Esophagus muscularis mucosa (tissue), 4 donors: ENCODE measurements at places on chromosomes 2 and 18. TPM values are rescaled to one million over a fixed set of nuclear protein-coding genes. Genes with fewer than 3 reads are reported as not detected.

DNA sequence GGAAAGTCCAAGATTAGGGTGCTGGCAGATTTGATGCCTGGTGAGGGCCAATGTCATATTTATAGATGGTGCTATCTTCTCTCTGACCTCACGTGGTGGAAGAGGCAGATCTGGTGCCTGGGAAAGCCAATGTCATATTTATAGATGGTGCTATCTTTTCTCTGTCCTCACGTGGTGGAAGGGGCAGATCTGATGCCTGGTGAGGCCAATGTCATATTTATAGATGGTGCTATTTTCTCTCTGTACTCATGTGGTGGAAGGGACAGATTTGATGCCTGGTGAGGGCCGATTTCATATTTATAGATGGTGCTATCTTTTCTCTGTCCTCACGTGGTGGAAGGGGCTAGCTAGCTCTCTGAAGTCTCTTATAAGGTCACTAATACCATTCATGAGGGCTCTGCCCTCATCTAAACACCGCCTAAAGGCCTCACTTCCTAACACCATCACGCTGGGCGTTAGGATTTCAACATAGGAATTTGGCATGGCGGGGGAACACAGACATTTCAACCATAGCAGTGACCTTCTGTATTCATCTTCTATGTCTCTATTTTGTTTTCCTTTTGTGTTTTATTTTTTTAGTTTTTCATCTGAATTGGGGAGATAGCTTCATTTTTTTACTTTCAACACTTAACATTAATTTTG, 278.4 kb downstream of the SPAG16 start:
- DNase-seq = no peak

GRCh38 chr2:232540441-232541041, 1.0 kb downstream of the CHRNG start:
- no peak for DNase-seq

DNA sequence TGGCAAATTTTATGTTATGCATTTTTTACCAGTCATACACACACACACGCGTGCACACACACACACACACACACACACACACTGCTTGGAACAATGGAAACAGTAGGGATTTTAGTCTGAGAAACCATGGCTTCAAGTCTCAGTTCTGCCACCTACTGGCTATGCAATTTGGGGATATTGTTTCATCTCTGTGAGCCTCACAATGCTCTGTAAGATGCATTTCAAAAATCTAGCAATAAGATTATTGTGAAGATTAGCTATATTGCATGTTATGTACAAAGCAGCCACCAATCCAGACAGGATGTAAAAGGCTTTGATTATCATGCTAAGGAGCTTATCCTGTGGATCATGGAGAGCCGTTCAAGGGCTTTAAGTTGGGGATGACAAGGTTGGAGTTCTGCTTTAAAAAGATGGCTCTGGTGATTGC, 401.4 kb downstream of the NBAS start:
- DNase-seq = no peak

DNA sequence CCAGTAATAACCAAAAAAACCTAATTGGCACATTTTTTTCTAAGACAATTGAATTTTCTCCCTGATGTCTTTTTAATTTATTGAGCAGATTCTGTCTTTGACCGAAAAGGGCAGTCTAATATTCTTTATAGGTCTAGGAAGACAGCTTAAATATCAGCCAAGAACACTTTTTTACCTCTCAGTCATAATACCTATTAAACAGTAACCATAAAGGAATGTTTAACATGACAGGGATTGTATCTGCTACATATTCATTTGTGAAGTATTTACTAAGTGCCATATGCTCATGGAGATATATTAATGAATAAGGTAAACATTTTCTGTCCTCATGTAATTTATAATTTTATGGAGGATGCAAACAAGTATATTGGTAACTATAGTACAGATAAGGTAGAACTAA, 3.1 kb upstream of the HTR2B start:
- no peak for DNase-seq

DNA sequence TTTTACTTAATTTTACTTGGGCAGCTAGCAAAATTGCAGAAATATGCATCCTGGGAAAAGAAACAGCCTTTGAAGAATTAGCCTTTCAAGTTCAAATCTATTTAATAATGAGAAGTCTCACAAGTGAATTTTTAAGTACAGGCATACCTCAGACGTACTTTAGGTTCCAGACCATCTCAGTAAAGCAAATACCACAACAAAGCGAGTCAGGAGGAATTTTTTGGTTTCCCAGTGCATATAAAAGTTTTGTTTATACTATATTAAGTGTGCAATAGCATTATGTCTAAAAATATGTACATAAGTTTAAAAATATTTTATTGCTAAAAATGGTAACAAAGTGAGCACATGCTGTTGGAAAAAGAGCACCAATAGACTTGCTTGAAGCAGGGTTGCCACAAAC, 50.8 kb upstream of the TWSG1 start:
- DNase-seq = no peak

GRCh38 chr18:30328839-30329238, 713.7 kb downstream of the DSC3 start:
- no peak for DNase-seq

DNA sequence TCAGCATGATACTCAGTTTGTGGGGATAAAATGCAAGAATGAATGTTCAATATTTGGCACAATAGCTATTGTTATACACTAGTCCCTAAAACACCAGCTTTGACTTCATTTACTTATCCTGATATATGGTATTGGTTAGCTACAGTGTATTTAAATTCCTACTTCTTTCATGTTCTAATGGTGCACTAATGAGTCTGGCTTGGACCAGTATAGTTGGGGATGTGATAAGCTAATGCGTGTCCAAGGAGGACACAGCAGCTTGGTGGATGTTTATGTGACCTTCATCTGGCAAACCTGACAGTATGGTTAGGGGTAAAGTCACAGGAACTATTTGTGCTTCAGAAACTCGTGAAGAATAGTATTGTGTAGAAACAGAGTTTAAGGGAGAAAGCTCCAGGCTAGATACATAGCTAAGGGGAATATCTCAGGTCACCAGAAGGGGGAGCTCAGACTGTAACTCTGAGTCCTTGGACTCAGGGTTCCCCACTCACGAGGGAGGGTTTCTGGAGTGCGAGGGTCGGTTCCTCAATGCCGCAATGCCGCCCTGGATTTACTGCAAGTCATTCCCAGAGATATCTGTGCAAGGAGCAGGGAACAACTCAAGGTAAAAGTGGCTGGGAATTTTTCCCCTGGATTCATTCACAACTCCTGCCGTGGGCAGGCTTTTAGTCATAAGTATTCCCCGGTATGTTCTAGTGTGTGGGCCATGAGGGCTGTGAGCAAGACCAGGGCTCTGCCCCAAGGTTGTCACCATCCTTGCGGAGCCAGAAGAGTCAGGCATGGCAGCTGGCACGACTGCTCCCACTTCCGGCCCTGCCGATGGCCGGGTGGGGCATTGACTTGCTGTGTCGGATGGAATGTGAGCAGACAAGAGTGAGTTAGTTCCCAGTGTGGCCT, 14.5 kb downstream of the IL1R2 start:
- no peak for DNase-seq

- no peak for DNase-seq
Measured at GRCh38 chr2:70668911-70669310, 99.1 kb downstream of the ADD2 start.

- DNase-seq = no peak
Measured at GRCh38 chr2:239261796-239262483, 138.9 kb downstream of the HDAC4 start.

Gene CCDC121
- 5.3 TPM for total RNA-seq

Gene KCNE4
- total RNA-seq = 38.1 TPM

Gene CXCR4
- total RNA-seq = 5.3 TPM

- no peak for DNase-seq
Measured at GRCh38 chr2:30862054-30862651, 54.9 kb upstream of the CAPN13 start.

Gene CRYGD
- not detected for total RNA-seq

- DNase-seq = no peak
Measured at GRCh38 chr2:156565066-156565710, 129.0 kb downstream of the GPD2 start.

Gene FAM228A
- total RNA-seq = 1.1 TPM

DNA sequence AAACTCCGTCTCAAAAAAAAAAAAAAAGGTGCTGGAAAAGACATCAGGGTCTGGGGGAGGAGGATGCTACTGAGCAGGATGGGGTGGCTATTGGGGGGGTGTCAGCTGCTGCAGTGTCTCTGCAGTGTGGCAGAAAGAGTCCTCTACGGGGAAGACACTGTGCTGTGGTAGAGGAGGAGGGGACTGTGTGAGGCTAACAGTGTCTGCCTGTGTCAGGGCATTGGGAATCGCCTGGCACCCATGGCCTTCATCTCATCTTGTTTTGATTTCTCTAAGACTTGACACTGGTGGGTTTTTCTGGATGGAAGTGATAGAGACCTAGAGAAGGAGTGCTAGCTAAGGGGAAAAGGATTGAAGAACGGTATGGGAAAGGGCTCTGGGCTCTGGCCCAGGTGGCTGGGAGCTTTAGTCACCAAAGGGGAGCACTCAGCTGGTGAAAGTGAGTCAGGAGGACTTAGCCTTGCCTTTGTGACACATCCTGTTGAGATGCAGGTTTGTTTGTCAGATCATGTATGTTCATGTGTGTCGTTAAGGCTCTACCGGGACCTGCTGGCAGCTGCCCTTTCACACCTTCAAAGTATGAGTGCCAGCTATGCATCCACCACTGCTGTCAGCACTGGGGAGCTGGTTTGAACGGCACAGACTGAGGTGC, 58.0 kb downstream of the FARP2 start:
- no peak for DNase-seq

DNA sequence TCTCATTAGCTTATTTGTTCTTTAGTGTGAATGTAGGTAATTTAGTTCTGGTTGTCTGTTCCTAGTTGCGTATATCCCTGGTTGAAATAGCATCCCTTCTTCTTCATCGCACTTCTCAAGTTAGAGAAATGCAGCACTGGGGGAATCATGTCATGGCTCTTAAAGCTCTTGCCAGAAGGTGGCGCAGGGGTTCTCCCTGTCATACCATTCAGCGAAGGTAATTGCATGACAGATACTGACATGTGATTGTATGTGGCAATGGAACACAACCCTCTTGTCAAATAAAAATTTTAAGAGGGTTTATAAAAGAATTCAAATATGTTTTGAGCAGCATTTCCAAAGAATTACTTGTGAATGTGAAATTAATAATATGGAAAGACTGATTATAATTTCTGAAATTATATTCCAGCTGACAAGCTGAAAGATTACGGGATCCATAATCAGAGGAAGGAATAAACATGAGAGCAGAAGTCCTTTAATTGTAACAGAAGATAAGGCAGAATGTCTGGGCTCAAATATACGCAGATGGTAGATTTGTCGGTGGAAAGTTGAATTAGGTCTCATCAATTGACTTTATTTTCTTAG, 411.7 kb downstream of the DSEL start:
- DNase-seq = no peak

DNA sequence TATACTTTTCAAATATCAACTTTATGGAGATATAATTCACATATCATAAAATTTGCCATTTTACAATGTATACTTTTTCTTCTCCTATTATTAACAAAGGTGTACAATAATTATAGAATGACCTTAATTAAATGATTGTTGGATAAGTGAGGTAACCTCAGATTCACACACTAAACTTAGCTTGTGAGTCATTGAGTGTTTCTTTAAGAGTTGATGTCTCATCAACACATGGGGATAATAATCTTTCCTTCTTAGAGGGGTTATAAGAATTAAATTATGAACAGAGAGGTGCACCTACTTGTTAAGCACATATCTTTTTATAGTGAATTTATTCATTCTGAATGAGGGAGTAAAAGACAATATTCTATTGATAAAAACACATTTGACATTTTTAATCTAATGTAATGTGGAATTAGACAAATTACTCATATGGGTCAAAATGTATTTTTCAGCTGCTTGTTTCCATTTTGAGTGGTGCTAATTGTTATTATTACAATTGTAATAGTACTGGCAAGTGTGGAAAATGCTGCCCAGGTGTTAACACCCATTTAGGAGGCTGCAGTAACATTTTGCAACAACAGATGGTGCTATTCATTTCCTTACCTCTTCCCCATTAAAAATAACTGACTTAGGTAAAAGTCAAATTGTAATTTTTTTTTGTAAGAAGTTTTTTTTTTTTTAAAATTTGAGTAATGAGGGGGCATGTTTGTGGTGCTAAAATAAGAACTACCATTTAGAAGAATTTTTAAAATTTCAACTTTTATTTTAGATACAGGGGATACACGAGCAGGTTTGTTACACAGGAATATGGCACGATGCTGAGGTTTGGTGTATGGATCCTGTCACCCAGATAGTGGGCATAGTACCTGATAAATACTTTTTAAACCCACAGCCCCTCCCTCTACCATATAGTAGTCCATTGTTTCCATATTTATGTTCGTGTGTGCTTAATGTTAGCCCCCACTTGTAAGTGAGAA, 32.1 kb upstream of the DYNAP start:
- no peak for DNase-seq

DNA sequence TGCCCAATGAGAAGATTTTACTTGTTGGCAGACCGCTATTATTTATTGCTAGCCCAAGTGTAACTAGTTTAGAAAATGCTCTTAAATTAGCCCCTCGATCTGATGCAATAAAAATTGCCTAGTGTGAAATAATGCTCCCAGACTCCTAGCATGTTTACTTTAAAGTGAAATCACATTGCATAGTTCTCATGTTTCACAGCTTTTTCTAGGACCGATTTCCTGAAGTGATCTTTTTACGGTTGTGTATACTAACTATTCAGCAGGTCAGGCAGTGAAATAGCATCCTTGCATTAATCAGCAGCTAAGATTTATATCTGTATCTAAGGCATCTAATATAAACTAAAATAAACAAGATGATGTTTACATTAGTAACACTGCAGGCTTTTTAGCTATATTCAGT, 52.4 kb downstream of the PMS1 start:
- DNase-seq = no peak

DNA sequence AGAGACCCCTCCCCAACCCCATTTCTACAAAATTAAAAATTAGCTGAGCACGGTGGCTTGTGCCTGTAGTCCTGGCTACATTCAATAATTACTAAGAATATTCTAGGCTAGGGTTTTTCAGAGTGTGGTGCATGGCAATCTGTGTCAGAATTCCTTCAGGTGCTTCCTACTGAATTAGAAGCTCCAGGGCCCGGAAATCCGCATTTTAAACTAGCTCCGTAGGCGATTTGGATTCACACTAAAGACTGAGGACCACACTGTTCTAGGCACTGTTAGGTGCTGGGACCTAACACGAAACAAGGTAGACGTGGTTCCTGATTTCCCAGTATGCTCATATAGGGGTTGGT, 628 bp upstream of the ZFAND2B start:
- no peak for DNase-seq

GRCh38 chr18:75477900-75478299, 50.4 kb upstream of the SMIM21 start:
- no peak for DNase-seq

DNA sequence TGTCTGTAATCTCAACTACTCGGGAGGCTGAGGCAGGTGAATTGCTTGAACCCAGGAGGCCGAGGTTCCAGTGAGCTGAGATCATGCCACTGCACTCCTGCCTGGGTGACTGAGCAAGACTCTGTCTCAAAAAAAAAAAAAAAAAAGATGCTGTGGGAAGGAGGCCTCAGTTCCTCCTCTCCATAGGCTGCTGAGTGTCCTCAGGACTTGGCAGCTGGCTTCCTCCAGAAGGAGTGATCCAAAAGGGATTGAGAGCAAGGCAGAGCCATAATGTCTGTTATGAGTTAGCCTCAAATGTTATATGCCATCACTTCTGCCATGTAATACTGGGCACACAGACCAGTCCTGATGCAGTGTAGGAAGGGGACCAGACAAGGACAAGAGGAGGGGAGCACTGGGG, 6.6 kb upstream of the NPC1 start:
- no peak for DNase-seq
